ENCODE measurements at places on chromosomes 12 and 14.
A peak's percentile ranks its signal among the peaks of the same experiment; 100 is the strongest.

DNA sequence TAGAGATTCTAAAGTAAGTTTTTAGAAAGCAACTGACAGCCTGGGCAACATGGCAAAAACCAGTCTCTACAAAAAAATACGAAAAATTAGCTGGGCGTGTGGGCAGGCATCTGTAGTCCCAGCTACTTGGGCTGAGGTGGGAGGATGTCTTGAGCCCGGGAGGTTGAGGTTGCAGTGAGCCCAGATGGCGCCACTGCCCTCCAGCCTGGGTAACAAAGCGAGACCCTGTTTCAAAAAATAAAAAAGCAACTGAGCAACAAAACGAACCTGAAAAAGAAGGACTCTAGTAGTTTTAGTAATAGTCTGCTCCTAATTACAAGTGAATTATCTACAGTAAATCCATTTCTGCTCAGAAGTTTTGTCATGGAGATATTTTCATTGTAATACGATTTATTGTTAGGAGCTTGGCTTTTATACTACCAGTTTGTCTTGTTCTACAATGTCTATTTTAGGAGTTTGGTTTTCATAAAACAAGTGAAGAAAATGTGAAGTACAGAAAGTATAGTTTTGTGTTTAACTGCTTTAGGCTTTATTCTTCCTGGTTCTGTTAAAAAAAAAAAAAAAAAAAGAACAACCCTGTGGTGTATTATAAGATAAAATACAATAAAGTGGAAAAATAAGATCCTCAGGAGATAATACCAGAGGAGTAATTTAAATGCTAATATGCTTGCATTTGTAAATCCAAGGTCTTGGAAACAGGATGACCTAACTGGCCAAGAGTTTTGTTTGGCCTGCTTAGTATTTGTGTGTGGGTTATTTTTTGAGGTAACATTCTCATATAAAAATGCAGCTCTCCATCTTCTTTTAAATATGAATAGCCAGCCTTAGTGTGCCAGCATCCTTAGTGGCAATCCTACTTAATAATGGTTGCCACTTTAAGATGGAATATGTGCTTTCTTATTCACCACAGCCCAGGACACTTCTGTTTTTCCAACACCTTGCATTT lies 2.8 kb downstream of the TMX1 start:
- no peak for DNase-seq

DNA sequence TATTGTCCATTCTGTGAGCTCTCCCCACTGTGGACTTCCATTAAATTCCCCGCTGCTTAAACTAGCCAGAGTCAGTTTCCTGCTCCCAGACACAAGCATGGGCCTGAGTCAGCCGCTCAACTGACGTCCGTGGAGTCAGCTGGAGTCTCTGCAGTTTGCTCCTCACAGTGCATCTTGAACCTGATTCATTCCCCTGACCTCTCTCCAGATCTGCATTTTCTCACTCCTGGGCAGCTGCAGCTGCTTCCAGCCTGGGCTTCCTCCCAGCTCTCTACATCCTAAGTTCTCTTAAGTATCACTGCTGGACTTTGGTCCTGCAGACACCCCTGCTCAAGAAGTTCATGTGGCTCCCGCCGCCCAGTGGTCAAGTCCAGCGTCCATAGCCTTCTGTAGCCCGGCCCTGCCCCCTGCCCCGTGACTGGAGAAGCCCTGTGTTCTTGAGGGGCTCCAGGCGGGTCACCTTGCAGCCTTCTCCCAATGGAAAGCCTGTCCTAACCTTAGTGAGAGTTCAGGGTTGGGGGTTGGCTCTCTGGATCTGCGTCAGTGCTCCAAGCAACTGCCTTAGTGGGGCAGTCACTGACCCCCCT lies 20.0 kb downstream of the NFKBIA start:
- no peak for DNase-seq

DNA sequence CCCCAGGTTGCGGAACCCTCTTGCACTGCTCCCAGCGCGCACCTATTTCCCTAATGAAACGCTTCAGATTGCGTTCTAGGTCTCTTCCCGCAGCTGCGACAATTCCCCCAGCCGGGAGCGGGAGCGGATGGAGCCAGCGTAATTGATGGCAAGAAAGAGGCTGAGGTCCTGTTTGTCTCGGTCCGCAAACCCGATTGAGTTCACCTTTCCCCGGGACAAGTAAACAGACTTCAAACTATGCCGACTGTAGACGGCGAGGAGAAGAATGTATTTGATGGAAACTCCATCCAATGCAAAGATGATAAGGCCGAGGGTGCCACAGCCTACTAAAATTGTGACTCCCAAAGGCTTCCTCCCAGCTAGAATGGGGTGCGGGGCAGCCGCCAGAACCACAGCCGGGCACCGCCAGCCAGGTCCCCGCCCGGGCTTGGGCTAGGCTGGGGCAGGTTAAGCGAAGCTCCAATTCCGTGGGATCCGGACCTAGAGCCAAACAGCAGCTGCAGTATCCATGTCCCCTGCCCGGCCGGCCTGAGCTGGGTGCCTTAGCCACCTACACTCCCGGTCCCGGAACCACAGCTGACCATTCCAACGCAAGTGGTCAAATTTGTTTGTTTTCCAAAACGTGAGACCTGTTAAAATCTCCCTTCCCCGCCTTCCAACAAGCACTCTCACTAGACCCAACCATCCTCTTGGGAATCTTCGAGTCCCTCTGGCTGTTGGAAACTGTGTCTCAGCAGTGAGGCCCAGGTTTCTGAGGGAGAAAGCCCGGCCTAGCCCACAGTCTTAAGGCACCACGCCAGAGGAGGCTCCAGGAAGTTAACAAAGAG lies 5.5 kb downstream of the NKX2-1 start:
- peak; percentile 2 for DNase-seq

- DNase-seq = no peak
Measured at GRCh38 chr12:107378609-107379008, 285.3 kb upstream of the CRY1 start.

DNA sequence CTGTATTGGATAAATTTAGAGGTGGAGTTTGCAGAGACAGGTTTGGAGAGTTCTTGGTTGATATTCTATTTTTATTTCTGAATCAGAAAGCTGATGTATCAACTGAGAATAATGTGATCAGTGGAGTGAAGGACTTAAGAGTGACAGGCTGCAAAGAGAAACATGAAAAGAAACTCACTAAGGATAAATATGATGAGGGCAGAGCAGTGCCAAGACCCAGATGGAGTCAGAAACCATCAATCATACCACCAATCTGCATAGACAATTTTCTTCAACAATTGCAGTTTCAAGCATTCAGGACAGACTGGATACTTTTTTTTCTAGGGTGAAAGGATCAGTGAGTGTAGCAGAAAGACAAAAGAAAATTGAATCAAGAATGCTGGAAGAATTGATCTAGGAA lies 226.7 kb upstream of the NAV3 start:
- no peak for DNase-seq

Data from GM19239 (cell line).